ENCODE measurements at places on chromosomes 2 and 18.

- DNase-seq: no peak
Measured at GRCh38 chr2:15763822-15764682, 172.4 kb downstream of the DDX1 start.

DNA sequence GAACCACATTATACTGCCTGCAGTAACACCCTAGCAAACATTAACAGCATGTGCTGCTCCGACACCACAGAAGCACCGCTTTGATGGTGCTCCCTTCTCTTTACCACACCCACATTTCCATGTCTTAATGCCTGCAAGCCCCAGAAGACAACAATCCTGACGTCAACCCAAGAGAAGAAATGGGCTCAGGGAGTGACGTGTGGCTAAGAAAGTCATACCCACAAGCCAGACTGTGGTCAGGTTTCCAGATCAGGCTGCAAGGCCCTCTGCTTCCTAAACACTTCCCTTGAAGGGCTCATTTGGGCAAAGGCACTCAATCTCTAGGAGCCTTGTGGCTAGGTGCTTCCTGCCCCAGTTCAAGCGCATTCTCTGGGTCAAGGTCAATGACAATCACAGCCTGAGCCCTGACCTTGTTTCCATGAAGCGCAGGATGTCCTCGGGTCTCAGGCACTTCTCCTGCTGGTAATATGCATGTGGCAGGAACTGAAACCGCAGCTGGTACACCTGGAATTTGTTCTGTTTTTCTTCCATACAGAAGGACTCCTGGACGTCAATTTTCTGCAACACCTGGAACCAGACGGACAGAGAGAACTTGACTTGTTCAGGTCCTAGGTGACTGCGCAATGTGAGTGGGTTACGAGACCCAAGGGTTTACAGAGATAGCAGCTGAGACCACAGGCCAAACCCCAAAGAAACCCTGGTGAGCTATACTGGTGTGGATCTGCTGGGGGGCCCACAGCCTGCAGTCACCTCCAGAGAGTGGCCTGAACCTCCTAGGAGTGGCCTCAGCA lies 67.2 kb downstream of the POLR1A start:
- DNase-seq: peak; percentile 82

GRCh38 chr2:52776571-52776970 lies 991.0 kb upstream of the CHAC2 start:
- no peak for DNase-seq

- DNase-seq: no peak
Measured at GRCh38 chr2:37282746-37283145, 41.9 kb downstream of the PRKD3 start.

DNA sequence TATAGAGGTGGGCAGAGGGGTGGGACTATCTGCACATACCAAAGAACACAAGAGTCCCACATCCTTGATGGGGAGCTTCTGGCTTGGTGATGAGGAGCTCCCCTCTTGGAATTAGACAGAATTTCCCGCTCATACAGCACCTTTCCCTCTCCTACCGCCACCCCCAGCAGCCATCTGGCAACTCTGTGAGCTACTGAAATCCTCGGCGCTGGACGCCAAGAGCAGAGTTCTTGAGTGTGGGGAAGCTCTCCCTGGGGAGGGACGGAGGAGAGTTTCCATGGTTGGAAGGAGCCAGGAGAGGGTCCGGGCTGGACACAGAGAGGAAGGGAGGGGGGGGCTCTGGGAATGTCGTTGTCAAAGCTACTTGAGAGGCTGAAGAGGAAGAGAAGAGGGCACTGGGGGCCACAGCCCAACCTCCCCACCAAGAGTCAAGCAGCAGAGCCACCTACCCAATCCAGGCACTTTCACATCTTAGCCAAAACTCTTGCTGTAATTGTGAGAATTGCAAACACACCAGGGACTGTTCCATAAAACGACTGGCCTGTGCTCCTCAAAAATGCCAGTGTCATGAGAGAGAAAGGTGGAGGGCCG lies 89.4 kb upstream of the MCFD2 start:
- no peak for DNase-seq

DNA sequence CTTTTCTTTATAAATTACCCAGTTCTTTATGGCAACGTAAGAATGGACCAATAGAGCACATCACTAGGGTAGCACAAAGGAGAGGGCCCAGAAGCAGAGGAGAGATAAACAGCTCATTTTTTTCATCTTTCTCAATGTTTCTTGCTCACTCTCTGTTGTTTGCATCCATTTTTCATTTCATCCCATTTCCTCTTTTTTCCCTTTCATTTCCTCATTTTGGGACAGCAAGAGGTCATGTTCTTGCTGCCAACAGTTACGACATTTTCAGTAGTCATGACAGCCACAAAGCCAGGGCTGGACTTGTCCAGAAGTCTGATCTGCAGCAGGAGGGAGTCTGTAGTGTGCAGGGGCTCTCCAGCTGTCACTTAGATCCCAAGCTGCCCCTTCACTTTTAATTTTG lies 52.7 kb upstream of the CYP1B1 start:
- peak; percentile 82 for DNase-seq

DNA sequence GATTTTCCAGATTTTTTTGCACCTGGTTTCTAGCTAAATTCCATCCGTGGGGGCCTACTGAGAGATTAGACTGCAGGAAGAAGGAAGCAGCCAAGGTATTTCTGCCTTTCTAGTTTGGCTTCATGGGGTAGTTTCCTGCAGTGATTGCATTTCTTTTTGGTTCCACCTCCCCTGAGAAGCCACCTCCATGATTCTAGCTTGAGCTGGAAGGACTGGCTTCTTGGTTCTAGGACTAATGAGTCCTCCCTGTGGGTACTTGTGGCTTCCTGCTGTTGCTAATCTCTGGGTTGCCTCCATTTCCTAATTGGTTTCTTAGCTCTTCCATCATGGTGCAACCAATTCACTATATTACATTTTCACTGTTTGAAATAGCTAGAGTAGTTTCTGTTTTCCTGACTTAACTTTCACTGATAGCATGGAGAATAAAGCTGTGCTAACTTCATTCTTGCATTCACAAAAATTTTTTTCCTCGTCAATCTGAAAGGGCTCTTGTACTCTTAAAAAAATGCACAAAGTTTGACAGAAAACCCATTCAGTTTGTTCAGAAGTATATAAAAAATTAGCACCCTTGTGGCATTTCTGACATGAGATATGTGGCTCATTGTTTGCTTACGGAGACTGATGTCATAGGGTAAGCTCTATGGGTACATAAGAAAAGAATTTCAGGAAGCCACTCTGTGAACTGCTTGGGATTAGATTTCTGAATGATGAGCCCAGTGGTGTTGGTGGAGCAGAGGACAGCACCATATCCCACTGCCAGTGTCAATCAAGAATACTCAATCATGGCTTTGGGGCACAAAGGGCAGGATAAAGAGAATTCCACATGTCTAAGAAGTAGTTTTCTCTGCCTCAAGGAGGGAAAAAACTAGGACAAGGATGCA lies 242.8 kb upstream of the RBMS1 start:
- no peak for DNase-seq

- DNase-seq: no peak
Measured at GRCh38 chr2:229153951-229154350, 117.1 kb downstream of the PID1 start.

DNA sequence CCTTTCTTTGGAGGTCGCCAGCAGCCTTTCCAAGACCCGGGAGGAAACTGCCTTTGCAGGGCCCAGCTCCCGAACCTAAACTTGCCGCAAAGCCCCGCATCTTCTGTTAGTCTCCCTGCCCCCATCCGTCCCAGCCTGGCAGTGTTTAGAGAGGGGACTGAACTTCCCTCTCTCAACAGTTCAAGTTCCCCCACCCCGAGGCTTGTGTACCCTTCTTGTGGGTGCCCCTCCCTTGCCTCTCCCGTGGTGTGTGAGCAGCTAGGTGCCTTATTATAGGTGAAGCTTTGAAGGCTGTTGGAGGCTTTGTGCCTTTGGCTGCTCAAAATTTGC lies 1.4 kb downstream of the LBH start:
- no peak for DNase-seq
